Activated CD4-positive, alpha-beta T cell treated with anti-CD3 and anti-CD28 coated beads, Interleukin-2, amount 50 U/mL, for 16 hours (primary cell): ENCODE measurements at places on chromosomes 7 and 10.

DNA sequence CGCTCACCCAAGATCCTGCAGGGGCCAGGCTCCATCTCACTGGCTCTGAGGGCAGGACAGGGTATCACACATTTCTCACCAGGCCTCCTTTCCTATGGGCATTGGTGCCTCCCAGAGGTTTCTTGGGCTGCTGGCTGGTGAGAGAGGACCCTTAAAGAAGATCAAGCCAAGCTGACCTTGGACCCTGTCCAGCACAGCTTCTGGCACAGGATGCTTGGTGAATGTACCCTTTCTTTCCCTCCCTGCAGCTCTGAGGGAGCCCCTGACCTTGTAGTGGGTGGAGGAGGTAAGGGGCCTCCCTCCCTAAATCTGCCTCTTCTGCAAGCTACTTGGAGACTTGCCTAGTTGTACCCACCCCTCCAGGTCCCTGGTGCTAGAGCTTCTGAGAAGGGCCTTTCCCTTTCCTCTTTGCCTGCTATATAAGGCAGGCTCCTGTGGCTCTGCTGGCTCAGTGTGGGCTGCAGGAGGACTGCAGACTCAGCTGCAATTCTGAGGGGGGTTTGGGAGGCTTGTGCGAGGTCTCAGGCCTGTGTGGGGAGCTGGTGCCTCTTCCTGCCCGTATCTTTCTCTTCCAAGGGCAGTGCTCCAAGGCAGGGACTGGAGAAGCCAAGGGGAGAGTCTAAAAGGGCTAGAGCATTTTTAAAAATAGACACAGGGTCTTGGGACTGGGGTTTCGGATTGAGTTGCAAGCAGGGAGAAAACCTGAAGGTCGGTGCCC is 11.7 kb upstream of the TRIM8 start:
- DNase-seq = no peak

DNA sequence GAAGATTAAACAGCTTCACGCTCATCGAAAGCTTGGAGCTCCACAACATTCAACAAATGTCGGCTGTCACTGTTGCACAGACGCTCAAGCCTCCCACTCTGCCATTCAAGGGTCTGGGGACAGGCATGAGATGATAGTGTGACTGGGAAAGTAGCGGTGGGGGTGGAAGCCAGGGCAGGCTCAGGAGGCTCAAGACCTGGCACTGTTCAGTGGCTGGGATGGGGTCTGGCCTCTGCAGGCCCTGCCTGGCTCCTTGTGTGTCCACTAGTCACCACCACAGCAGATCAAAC is 13.5 kb upstream of the GTPBP4 start:
- no peak for DNase-seq

GRCh38 chr10:59698326-59698725 is 11.3 kb downstream of the SLC16A9 start:
- no peak for DNase-seq

- DNase-seq = no peak
Measured at GRCh38 chr10:99628923-99629624, 8.8 kb upstream of the SLC25A28 start.

- no peak for DNase-seq
Measured at GRCh38 chr7:124188576-124188975, 155.7 kb upstream of the TMEM229A start.

- DNase-seq = no peak
Measured at GRCh38 chr7:66380272-66380888, 175.2 kb downstream of the TPST1 start.

- DNase-seq = no peak
Measured at GRCh38 chr7:157990881-157991250, 596.8 kb downstream of the PTPRN2 start.
